ENCODE measurements at places on chromosomes 7 and 10.

DNA sequence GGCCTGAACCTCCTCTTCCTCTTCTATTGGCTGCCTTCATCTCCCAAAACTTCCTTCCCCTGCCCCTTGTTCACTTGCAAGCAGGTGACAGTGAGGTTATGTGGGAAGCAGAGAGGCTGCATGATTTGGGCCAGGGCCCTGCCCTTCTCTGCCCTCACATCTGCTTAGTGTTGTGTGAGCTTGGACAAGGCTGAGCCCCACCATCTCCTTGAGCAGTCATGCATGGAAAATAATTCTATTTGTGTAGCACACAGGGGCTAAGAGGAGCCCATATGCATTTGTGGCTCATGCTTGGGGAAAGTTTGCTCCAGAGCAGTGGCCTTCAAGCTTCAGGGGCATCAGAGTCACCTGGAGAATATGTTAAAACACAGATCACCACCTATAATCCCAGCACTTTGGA, 26.8 kb upstream of the AQP1 start:
- no peak for DNase-seq

GRCh38 chr10:34667177-34667576, 147.9 kb downstream of the PARD3 start:
- DNase-seq, result no peak

GRCh38 chr7:391411-391951, 101.5 kb downstream of the FOXL3 start:
- no peak for DNase-seq

DNA sequence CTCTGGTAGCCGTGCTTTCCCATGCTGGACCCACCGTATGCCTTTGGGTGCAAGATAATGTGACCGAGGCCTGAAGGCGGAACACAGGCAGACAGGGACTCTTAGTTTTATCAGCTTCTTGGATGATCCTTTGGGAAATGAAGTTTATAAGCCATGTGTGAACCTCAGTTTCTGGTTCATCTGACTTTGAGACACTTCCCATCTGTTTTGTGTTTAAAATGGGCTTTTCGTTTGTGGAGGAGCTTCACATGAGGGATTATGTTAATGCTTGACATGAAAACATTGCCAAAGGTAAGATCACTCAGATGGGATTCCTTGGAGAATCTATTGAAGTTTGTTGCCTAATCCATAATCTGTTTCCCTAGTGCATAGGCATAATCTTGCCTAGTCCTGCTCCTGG, 249.8 kb upstream of the LYZL1 start:
- no peak for DNase-seq

DNA sequence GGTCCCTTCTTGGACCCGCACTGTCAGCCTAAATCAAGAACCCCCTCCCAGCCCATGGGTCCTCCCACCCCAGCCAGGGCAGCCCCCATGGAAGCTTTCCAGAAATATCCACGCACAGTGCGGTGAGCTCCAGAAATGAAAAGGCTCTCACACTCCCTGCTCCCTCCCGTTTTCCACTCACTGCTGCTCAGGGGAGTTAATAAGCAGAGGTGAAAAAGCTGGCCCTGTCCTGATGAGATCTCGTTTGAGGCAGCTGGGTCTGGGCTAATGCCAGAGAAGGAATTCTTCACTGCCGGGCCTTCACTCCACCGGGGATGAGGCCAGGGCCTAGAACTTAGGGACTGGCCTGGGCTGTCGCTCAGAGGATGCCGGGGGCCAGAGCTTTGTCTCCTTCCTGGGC, 102.2 kb downstream of the ZMIZ1 start:
- no peak for DNase-seq

DNA sequence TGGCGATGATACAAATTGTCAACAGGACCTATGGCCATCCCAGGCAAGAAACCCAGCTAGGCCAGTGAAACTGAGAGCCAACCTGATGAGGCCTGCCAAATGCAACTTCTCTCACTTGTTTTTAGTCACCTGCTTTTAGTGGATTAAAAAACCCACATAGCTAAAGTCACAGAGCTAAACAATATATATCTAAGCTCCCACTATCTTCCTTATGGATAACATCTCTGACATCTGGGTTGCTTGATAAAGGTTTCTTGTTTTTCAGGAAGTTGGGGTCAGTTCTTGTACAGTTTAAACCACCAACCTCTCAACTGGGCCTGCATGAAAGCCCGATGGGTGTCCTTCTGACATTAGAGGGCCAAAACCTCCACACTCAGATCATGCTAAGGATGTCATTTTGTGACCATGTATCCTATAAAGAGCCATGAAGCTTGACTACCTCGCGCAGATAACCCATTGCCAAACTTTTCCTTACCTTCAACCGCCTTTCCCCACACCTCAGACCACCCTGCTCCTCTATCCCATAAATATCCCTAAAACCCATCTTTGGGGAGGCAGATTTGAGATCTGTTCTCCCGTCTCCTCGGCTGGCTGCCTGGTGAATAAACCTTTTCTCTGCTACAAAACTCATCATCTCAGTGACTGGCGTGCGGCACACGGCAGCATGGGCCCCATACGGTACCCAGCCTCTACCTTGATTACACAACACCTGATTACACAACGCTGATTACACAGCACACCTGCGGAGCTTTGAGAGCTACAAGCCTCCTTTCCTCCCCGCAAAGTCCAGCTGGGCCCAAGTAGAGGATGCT, 797 bp upstream of the STMP1 start:
- no peak for DNase-seq

DNA sequence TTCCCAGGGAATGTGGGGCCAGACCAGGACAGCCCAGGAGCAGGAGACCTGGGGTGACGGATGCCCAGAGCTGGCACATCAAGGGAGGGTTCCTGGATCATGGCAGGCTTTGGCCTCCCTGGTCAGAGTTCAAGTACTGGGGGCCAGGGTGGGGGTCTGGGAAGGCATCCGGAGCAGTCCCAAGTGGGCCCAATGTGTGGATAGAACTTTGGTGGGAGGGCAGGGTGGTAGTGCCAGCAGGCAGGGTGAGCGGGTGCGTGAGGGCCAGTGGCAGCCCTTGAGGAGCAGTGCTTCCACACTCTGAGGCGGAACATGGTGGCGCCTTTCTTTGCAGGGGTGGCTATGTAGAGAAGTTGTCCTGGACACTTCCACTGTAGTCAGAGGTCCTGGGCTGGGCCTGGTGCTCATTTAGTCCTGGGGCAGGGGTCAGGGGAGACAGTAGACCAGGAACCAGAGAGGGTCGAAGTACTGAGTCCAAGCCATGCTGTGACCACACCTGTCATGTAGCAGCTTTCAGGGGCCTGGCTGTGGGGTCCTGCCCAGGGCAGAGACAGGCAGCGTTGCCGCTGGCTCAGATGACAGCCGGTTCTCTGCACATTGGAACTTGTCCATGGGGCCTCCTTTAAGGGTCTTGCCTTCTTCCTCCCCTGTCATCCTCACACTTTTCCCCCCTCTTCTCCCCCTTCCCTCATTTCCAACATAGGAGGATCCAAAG, 22.2 kb upstream of the CSGALNACT2 start:
- DNase-seq, result no peak

DNA sequence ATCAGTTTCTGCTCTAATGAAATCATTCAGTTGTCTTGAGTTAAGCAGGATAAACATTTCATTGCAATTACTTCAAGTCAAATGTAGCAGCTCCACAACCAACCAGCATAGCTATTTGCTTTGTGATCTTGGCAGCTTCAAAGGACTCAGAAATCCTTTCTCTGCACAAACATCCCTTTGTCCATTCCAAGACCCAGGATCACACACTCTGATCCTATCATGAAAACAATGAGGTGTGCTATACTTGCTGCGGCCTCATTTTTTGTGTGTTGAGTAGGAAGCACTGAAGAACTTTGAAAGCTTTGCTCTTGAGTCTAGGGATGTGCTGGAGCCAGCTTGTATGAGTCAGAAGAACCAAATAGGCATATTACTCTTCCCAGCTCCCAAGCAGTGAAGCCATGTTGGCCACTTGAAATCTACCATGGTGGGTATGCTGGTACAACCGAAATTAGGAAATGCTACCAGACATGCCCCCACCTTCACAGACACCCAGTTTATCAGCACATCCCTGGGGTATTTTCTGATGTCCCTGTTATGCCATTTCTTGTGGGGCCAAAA, 199.4 kb upstream of the PRSS58 start:
- DNase-seq, result no peak

- DNase-seq, result no peak
Measured at GRCh38 chr7:106031300-106032035, 68.4 kb downstream of the CDHR3 start.

DNA sequence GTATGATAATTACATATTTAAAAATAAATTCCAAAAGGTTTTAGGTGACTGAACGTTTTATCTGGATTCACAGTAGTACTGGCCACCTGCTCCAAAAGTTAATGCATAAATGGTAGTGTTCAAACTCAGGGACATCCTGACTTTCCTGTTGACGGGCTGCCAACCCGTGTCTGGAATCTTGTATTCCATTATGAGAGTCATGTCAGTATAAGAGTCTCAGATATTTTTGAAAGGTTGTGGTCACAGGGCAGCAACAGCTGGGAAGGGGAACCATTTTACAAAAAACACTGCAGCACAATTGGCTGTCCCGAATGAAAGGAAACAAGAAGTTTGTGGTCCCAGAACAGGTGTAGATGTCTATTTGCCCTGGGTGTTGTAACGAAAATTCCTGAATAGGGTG, 2.8 kb downstream of the TDRD1 start:
- DNase-seq, result no peak

DNA sequence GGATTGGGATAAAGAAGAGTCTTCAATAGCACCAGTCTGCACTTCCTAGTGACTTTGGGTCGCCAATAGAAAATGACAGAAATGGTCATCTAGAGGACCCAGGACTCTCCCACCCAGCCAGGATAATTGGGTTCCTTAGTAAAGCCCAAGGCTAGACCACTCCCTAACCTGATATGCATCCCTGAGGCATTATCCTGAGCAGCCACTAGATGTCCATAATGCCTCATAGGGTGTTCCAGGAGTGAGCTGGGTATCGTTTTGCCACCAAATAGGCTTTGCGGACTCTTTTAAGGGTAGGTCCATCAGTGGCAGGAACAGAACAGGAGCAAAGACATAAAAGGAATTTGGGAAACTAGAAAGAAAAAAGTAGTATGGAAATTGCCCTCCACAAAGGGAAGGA, 4.5 kb upstream of the LRRC4 start:
- no peak for DNase-seq

DNA sequence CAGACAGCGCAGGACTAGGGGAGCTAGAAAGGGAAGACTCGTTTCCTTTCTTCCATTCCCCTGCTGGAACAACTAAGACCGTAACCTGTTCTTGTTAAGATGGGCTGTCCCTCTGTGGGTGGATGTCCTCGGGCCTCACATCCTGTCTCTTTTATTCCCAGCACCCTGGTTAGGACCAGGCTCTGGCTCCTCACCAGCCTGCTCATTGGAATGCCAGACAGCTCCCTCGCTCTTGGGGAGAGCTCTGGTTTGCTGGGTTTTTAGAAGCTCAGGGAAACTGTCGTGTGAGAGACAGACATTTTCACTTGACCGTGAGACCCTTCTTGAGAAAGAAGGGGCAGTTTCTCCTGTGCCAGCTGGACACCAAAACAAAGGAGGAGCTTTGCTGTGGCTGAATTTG, 58.1 kb upstream of the HABP2 start:
- no peak for DNase-seq

- no peak for DNase-seq
Measured at GRCh38 chr10:88996927-88997326, 6.3 kb downstream of the FAS start.

- no peak for DNase-seq
Measured at GRCh38 chr10:104146882-104147281, 24.9 kb downstream of the SFR1 start.

GRCh38 chr7:33459340-33459751, 330.0 kb downstream of the BBS9 start:
- DNase-seq, result no peak

DNA sequence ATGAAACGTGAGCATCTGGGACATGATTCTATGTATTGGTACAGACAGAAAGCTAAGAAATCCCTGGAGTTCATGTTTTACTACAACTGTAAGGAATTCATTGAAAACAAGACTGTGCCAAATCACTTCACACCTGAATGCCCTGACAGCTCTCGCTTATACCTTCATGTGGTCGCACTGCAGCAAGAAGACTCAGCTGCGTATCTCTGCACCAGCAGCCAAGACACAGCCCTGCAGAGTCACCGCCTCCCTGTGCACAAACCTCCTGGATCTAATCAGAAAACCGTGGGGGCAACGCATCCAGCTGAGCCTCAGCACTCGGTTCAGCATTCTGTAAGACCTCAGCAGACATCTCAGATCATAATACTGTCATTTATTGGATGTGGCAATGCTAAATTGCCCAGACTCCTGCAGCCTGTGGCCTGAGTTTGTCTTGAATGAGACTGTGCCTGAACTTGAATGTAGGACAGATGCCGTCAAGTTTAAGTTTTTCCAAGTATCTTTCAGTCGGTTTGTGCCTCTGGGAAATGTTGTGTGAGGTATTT, 41.5 kb upstream of the PRSS58 start:
- DNase-seq, result no peak

GRCh38 chr10:126242397-126243260, 145.6 kb downstream of the ADAM12 start:
- DNase-seq, result no peak

- no peak for DNase-seq
Measured at GRCh38 chr7:95646350-95646749, 50.0 kb upstream of the PDK4 start.

GRCh38 chr7:44066111-44066460, 719 bp upstream of the PGAM2 start:
- no peak for DNase-seq

GRCh38 chr10:72239409-72239808, 23.3 kb upstream of the ASCC1 start:
- DNase-seq, result no peak

DNA sequence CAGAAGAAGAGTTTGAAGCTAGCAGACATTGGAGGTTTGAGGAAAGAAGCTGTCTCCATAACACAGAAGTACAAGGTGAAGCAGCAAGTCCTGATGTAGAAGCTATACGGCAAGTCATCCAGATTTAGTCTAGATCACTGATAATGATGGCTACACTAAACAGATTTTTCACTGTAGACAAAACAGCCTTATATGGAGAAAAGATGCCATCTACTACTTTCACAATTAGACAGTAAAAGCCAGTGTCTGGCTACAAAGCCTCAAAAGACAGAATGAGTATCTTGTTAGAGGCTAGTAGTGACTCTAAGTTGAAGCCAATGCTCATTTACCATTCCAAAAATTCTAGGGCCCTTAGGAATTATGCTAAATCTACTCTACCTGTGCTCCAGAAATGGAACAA, 85.1 kb downstream of the SNX13 start:
- DNase-seq, result no peak

- no peak for DNase-seq
Measured at GRCh38 chr10:57844387-57844998, 423.2 kb downstream of the IPMK start.

DNA sequence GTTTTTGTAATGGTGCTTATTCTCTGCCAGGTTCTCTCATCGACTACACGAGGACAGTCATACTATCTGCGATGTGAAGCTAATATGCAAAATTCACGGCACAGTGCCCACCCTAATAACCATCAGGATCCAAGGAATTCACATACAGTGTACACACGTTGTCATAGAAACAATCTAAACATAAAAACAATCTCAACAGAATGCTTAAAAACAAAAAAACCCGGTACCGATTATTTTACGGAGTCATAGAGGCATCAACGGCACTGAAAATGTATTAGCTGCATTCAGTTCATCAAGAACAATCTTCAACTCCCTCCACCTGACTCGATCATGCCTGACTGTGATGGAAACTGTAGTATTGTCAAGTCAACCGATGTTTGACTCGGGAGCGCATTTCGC, 628 bp downstream of the MRPS33 start:
- no peak for DNase-seq
